Right ventricle myocardium superior (tissue), 1 donor: ENCODE measurements at places on chromosomes 2 and 18.

GRCh38 chr2:96594282-96594681 is 43.8 kb downstream of the KANSL3 start:
- DNase-seq, result no peak

GRCh38 chr2:205902900-205903237 is 183.1 kb downstream of the INO80D start:
- DNase-seq, result no peak

DNA sequence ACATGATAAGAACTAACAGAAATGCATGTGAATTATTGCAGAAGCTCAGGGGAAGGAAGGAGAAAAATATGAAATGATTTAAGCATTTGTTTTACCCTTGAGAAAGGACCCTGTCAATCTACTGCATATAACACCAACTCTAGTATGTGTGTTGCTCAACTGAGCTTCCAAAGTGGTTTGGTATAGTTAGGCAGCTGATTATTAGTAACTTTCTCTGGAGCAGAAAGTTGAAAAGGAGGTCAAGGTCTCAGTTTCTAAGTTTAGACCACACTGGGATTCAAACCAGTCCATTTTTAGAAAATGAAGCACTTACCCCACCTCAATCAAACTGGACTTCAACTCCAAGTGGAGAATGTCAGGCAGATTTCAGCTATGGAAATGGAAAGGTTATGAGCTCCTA is 123.3 kb upstream of the CDC42EP3 start:
- DNase-seq, result no peak

GRCh38 chr2:439556-440402 is 151.9 kb upstream of the ALKAL2 start:
- DNase-seq, result no peak

GRCh38 chr18:55324166-55324565 is 263.8 kb downstream of the TCF4 start:
- DNase-seq, result no peak

- DNase-seq, result no peak
These were observed 210.8 kb upstream of the ETAA1 start for GRCh38 chr2:67186326-67186725.

DNA sequence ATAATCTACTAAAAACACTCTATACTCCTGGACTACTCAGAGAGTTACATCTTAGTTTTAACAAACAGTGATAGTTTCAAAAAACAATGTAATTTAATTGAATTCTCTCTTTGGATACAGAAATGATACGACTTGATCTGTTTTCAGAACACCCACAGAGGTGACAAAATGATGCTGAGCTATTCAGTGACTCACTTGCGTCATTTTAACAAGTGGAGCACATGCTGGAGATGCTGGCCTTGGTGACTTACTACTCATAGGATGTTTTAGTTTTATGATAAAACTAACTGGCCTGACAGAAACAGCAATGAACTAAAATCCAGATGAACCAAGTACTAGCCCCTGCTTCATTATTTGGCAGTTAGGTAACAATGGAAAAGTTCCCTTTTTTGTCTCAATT is 101.3 kb upstream of the ITGB6 start:
- no peak for DNase-seq

DNA sequence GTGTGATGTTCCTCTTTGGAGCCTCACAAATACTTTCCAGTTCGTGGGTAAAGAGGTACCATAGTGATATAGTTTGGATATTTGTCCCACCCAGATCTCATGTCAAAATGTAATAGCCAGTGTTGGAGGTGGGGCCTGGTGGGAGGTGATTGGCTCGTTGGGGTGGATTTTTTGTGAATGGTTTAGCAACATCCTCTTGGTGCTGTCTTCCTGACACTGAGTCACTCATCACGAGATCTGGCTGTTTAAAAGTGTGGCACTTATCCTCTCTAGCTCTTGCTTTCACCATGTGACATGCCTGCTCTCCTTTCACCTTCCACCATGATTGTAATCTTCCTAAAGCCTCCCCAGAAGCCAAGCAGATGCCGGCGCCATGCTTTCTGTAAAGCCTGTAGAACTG is 3.0 kb upstream of the CCDC93 start:
- DNase-seq, result no peak

DNA sequence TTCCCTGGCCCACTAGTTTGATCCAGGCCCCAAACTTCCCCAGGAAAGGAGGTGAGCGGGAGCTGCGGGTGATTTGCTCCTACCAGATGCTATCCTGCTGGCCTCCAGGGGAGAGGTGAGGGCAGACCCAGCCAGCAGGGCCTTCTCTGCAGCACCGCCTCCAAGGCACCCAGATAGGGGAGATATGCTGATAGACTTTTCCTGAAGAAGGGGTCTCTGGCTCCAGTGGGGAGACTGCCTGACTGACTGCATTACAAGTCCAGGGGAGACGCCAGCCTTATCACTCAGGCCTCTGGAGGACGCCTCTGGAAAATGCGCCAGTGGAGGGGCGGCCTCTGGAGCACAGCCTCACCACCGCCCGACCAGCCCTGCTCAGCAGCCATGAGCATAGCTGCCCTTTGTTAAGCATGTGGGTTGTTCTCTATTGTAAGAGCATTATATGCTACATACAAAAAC is 60.6 kb upstream of the SMAD7 start:
- peak; percentile 31 for DNase-seq

- no peak for DNase-seq
These were observed 103.0 kb downstream of the KYNU start for GRCh38 chr2:142980246-142981068.

DNA sequence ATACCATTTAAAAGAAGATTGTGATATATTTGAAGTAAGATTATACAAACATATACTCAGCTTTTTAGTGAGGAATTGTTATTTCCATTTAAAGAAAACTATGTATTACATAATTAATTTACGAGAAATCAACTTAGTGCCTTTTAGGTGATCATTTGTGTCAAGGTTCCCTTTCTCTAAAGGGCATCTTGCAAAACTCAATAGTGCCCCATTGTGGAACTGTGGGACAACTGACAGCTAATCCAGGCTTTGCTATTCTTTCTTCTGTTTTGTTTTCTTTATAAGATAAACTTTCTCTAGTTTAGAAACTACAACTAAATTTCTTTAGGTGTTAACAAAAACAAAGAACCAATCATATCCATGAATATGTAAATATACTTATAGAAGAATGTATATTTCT is 24.3 kb upstream of the VIT start:
- DNase-seq, result no peak

DNA sequence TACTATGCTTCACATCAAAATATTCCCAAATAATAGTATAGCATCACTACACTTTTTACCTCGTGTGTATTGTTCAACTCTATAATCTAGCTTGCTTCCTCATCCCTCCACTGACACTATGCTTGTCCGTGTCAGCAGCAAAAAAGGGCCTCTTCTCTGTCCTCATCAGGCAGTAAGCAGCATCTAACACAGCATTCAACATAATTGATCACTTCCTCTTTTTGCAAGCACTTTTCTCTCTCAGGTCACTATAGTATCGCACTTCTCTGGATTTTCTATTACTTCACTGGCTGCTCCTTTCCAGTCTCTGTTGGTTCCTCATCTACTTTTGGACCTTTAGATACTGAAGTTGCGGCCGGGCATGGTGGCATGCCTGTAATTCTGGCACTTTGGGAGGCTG is 64.9 kb upstream of the ZSWIM2 start:
- no peak for DNase-seq

DNA sequence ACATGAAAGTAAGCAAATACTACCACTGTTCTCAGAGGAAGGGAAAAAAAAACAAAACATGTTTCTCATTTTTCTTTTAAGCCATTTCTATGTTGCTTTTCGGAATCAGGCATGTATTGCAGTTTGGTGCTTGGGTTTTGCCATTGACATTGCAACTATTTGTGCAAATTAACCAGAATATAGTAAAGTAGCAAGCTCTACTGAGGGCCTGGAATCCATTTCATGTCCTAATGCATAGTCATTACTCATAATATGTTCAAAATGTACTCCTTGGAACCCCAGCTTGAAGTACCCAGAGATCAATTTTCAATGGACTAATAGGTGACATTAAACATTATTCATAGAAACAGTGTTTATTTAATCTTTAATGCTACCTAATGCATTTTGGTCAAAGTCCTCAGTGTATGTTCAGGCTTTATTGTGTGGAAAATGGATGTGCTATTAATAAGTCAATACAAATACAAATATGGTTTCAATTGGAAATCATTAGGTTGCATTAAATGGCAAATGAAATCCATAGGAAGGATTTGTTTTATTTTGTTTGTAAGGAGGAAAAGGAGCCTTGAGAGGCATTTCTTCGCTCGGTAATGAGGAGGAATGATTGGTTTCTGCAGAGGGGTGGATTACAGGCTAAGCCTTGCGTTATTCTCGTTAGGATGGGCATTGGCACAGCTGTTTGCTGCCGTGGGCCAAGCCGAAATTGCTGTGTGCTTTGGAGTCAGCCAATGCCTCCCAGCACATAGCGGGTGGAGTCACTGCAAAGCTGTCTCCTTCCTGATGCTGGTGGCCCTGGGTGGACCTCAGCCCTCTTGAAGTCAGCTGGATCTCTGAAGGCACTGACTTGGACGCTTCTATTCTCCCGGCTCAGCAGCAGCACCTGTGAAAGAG is 56.4 kb downstream of the MYCN start:
- no peak for DNase-seq

- no peak for DNase-seq
These were observed 98.7 kb downstream of the FHOD3 start for GRCh38 chr18:36396190-36396589.

DNA sequence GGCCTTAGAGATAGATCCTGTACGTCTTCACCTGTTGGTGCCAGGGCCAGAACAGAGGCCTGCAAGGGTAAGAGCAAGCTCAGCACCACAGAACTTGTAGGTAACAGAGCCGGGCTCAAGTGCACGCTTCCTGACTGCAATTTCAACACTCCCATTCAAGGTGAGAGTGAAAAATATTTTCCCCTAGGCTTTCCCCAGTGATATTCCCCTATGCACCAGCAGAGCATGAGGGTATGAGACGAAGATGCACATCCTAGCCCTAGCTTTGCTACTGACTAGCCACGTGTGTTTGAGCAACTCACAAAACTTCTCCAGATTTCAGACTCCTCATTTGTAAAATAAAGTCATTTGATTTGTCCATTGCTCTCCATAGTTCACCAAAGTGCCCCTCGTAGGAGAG is 411.6 kb downstream of the ZNF521 start:
- no peak for DNase-seq

- peak; percentile 77 for DNase-seq
These were observed 35.2 kb downstream of the HS1BP3 start for GRCh38 chr2:20615466-20616241.

GRCh38 chr18:73908323-73908722 is 239.3 kb downstream of the FBXO15 start:
- no peak for DNase-seq

DNA sequence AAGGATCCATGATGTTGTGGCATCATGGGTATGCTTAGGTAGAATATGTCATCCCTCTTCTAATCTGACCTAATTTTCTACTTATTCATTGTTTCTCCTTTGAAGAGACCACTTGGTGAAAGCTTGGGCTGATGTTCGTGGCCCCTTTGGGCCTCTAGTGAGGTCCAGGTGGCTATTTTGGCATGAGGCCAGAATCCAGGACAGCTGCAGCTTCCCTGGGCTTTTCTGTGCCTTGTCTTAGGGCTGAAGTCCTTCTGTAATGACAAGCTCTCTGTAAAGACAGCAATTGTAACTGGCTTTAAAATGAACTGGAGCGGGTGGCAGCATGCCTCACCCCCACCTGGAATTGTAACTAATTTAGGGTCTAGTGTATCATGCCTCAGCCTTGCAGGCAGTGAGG is 15.6 kb upstream of the MC2R start:
- DNase-seq, result no peak

- DNase-seq, result peak; percentile 30
These were observed 24.6 kb downstream of the CROCC2 start for GRCh38 chr2:240930631-240931318.

DNA sequence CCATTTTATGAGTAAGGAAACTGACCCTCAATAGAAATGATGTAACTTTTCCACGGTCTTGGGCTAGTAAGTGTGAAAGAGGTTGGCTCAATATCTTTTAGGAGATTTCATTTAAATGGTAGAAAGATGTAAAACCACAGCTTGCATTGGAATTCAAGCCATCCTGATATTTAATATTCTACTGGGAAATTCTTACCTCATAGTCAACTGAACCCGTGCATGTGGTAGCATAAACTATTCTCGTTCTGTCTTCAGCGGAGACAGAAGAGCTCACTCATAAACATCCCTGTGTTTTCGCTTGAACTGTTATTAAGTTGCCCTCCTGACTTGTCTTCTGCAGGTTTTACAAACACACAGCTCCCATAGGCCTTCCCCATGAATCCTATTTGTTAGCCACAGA is 8.5 kb upstream of the SPATS2L start:
- no peak for DNase-seq

GRCh38 chr2:227739351-227739750 is 6.3 kb upstream of the SCYGR8 start:
- DNase-seq, result no peak

GRCh38 chr2:71589763-71590162 is 136.4 kb downstream of the DYSF start:
- no peak for DNase-seq

DNA sequence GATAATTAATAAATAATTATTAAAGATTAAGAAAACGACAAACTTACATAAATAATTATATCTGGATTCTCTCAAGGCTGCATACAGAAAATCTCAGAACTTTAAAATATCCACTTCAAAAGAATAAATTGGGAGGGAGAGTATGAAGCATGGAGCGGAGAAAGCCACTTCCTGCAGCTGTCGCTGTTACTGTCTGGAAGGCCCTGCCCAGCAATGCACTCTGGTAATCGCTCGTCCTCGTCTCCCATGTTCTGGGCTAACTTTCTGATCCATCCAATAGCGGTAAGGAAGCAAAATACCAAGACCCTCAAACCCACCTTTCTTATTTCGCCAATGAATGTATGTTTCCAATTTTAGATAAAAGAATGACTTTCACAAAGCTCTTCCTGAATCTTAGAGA is 26.7 kb downstream of the CYRIA start:
- DNase-seq, result no peak

DNA sequence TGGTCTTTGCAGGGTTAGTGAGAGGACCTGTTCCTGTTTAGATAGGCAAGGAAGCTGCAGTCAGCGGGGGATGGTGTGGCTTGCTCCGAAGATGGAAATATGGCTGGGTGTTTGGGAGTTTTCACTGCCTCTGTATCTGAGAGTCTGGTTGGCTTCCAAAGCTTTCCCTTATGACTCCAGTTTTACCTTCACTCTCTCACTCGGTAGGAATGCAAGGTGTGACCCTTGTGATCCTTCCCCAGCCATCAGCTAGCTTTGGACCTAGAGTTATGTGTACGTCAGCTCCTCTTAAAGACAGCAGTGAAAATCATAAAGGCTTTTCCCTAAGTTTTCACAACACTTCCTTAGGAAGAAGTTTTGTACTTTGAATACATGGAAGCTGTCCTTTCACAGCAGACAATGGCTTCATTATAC is 35.5 kb upstream of the TMEM87B start:
- no peak for DNase-seq

GRCh38 chr2:125667630-125668029 is 988.3 kb upstream of the GYPC start:
- no peak for DNase-seq
